Adipocyte (in vitro differentiated cells): ENCODE measurements at places on chromosomes 13 and 19.

DNA sequence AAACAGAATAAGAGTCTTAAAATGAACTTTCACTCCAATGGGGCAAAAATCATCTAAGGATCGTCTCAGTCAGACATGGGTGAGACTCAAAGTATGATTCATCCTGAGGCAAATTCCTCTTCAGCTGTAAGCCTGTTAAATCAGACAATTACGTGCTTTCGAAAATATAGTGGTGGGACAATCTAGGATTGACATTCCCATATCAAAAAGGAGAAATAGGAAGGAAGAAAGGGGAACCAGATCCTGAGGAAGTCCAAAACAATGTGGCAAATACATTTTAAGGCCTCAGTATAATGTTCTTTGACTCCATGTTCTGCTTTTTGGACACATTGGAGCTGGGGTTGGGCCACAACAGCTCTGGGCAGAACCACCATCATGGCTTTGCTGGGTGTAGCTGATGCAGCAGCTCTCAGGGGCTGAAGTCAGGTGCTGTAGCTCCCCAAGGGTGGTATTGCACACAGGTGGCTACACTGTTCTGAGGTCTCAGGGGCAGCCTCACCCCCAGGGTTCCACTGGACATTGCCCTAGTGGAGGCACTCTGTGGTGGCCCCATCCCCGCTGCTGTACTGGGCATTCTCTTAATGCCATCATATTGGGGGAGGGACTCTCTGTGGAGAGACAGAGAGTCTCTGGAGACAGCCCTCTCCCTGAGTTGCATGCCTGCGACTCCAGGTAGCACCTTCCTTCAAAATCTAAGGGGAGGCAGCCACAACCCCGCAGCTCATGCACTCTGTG is 5.7 kb upstream of the FPR3 start:
- DNase-seq: no peak

DNA sequence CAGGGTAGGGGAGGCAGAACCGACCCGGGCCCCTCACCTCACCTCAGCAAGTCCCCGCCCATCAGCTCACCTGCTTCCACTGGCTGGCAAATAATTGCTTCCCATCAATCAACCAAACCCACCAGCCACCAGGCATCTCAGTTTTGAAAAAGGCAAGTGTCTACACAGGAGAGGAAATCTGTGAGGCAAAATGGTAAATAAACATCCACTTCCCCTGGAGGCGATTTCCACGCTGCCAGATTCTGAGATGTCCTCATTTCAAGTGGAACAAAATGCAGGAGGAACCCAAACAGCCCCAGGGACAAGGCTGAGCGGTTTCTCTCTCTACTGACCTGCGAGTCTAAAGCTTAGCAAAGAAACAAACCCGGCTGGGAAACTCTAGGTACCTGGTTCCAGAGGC is 117.5 kb downstream of the CRYL1 start:
- peak; percentile 16 for DNase-seq

GRCh38 chr13:26820871-26821270 is 60.3 kb upstream of the GPR12 start:
- no peak for DNase-seq

DNA sequence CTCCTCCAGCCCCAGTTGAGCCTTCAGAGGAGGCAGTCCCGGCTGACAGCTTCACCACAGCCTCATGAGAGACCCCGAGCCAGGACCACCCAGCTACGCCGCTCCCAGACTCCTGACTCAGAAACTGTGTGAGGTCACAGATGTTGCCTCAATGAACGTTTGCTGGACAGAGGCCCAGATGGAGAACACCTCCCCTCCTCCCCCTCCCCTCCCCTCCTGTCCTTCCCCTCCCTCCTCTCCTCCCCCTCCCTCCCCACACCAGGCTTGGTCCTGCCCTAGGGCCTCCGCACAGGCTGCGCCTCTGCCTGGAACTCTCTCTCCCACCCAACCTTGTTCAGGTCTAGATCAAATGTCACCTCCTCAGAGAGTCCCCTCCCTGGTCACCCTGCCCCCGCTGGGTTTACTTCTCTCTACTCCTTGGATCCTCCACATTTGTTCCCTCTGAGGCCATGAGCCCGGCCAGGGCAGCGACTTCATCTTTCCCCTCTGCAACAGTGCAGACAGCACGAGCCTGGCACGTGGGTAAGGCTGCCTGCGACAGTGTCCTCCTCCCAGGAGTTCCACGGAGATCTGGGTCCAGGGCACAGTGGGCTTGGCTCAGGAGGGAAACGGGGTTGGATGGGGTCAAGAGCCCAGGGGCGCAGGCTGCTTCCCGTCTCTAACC is 17.4 kb downstream of the PIP5K1C start:
- DNase-seq: no peak

DNA sequence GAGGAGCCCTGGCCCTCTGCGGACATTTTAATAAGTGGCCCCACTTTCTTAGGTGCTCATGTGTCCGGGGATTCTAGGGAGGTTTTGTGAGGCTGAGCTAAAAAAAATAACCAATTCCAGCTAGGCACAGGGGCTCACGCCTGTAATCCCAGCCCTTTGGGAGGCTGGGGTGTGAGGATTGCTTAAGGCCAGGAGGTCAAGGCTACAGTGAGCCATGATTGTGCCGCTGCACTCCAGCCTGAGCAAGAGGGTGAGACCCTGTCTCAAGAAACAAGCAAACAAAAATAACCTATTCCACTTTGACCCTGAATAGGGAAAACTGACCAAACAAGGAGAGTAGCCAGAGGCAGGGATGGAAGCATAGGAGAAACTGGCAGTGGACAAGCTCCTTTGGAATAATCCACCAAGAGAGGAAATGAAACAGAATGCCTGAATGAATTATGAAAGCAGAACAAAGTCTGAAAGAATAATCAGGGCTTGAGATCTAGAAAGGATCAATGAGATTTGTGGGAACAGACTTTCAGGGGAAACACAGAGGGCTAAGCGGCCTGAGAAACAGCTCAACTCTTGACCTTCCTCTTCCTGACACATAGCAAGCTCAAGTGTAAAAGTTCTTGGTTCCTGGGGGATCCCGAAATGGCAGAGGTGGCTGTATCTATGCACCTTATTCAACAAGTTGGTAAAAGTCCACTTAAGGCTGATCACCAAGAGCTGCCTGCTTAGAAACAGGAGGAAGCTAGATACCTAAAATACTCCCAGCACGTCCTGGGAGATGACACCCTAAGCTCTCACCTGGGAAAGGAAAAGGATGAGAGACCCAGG is 30.1 kb upstream of the FFAR2 start:
- DNase-seq: no peak

DNA sequence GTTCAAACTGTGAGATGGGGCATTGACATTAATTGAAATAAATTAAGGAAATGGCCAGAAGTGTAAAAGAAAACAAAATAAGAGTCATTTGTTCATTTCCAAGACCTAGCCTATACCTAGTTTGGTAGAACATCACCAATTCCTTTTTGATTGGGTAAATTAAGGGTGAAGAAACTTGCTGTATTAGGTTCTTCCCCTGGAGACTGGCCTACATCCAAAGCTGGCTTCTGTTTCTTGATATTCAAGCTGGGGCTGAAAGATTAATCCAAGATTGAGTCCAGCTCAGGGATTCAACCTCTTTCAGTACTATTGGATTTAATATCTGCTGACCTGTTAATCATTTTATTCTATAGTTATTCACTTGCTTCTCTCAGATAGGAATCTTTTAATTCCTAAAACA is 183.2 kb downstream of the GPC6 start:
- no peak for DNase-seq

DNA sequence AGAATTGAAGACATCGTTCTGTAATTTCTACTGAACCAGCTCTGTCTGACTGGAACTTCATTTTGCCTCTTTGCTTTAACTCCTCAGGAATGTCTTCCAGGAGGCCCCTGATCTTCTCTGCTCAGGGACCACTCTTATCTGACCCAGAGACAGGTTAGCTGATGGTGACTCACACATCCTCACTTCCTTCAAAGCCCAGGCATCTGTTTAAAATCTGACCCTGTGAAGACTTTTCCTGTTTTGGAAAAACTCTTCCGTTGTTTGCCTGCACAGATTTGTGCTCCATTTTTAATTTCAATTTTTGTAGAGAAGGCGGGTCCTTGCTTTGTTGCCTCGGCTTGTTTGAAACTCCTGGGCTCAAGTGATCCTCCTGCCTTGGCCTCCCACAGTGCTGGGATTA is 1.6 kb downstream of the ARL11 start:
- DNase-seq: no peak

DNA sequence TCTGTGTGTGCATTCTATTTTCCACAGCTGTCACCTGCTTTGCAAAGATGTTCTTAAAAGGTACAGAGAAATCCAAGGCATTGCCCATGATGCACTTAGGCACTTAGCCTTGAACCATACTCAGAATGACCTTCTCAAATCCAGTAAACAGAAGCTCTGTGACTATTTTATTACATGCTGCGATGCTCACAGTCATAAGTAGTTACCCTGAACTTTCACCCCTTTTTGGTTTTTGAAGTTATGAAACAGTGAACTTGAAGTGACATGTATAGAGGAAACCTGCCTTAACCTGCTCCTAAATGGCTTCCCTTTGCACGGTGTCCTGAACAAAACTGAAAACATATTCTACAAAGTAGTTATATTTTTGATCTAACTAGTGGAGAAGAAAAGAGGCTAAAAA is 100.4 kb downstream of the SLC10A2 start:
- no peak for DNase-seq

DNA sequence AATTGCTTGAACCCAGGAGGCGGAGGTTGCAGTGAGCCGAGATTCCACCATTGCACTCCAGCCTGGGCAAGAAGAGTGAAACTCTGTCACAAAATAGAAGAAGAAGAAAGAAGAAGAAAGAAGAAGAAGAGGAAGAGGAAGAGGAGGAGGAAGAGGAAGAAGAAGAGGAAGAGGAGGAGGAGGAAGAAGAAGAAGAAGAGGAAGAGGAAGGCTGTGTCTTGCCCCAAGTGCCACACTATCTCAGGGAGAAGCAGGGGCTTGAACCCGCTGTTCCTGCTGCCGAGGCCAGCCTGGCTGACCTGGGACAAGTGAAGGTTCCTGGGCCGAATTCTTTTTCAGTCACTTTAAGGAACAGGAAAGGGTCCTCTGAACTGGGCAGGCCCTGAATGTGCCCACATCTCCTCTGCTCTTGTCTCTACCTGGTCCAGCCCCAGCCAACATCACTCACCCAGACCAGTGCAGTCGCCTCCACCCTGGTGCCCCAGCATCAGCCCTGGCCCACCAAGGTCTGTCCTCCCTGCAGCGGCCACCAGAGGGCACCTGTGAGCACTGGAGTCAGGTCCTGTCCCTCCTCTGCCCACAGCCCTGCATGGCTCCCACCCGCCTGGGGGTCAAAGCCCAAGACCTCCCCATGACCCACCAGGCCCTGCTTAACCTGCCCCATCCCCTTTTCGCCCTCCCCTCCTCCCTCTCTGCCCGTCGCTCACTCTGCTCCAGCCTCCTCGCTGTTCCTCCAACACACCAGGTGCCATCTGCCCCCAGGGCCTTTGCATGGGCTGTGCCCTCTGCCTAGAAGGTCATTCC is 20.0 kb downstream of the TICAM1 start:
- DNase-seq: peak; percentile 79

GRCh38 chr19:56991912-56992311 is 127.9 kb upstream of the USP29 start:
- no peak for DNase-seq

DNA sequence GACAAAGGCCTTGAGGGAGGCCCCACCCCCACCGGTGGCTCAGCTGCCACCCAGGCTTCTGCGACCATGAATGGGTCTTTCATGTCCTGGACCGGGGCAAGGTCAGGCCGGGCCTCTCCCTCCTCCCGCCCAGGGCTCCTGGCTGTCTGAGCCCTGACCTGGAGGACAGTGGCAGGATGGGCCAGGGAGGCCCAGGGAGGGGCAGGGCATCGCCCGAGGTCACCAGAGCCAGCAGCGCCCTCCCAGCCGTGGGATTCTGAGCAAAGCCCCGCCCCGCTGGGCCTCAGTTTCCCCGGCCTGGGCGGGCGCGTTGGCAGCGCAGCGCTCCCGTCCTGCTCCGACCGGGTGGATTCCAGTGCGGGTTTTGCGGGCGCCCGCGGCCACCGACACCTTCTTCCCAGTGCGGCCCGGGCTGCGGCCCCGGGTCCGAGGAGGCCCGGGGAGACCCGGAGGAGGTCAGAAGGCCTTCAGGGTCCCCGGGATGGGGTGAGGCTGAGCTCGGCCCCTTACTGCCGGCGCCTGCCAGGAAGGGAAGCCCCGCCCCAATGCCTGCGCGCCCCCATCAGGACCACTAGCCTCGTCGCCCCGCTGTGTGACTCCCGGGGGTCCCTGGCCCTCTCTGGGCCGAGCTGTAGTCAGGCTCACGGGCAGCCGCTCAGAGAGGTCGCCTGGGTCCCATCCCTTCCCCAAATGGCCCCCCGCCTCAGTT is 24.6 kb upstream of the SEMA6B start:
- DNase-seq: peak; percentile 58

DNA sequence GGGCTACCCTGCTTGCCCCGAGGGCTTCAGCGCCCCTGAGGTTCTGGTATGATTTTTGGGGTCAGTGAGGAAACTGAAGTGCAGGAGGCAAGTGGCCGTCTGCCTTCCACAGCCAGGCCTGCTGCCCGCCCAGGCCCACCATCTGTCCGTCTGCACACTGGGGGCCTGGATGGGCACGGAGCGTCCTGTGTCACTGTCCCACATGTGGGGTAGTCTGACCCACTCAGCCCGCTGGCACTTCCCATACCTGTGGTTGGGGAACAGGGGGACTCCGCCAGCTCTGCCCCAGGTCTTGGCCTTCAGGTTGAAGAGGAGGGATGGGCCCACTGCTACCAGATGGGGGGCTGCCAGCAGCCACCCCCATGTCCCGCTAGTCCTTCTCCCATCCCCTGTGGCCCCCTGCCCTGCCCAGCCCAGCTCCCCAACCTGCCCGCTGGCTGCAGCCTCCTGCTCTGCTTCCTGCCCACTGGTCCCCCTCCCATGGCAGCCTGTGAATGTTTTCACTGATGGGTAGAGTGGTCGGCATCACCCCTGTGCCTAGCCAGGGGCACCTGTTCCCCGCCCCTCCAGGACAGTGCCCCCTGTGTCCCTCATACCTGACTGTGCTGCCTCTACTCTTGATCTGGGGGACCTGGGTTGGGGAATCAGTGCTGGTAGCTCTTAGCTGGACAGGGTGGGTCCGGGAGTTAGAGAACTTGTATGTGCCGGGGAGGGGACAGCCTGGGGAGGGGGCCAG is 9.5 kb downstream of the PIAS4 start:
- DNase-seq: no peak

- DNase-seq: no peak
Measured at GRCh38 chr13:60379837-60380565, 17.0 kb upstream of the TDRD3 start.

DNA sequence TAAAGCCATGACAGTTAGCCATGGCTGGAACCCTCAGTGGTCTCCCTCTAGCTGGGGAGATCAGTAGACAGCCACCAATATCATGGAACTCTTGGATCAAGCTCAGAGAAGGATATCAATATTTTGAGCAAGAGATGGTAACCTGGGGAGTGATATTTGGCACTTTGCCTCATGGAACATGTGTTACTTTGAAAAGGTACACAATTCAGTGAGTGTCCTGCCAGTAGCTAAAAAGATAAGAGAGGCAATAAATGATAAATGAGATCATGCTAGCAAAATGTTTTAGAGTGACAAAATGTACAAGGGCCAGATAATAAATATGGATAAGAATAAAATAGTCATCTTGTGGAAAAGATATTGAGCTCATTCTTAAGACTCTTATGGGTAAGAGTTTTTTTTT is 1618.7 kb downstream of the OLFM4 start:
- DNase-seq: no peak

GRCh38 chr19:18764591-18765051 is 26.5 kb downstream of the COMP start:
- no peak for DNase-seq
